Stimulated activated CD8-positive, alpha-beta memory T cell treated with anti-CD3 and anti-CD28 coated beads, Interleukin-2, amount 100 ng/mL, for 48 hours (primary cell): ENCODE measurements at places on chromosomes 7 and 10.

DNA sequence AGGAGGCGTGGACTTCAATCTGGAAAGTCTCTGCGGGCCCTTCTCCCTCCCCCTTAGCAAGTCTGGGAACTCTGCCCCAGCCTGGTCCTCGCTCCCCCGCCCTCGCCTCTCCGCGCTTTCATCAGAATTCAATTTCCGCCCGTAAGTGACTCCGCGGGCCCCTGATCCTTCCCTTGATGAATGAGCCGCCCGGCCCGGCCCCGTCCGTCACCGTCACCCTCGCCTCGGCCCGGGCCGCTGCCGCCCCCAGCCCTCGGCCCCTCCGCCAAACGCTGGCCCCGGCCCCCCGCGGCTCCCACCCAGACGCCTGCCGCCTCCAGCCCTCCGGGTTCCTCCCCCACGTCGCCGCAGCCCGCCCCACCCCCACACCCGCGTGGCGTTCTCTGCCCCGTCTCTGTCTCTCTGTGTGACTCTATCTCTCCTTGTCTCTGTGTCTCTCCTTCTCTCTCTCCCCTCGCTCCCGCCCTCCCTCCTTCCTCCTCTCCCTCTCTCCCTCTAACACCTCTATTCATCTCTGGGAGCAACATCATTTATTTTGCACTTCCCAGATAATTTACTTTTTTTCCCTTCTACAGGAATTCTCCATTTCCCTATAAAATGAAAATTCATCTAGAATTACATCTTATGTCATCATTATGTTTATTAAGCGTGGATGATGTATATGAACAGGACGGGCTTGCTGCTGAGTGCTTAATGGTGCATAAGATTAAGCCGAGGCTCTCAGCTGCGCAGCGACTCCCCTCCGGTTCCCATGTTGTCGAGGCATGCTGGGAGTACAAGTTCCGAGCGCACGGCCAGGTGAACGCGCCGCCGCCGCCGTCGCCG lies 91.2 kb upstream of the PAX2 start:
- DNase-seq = peak; percentile 26

GRCh38 chr7:150891740-150892139 lies 39.4 kb downstream of the AOC1 start:
- DNase-seq = no peak

DNA sequence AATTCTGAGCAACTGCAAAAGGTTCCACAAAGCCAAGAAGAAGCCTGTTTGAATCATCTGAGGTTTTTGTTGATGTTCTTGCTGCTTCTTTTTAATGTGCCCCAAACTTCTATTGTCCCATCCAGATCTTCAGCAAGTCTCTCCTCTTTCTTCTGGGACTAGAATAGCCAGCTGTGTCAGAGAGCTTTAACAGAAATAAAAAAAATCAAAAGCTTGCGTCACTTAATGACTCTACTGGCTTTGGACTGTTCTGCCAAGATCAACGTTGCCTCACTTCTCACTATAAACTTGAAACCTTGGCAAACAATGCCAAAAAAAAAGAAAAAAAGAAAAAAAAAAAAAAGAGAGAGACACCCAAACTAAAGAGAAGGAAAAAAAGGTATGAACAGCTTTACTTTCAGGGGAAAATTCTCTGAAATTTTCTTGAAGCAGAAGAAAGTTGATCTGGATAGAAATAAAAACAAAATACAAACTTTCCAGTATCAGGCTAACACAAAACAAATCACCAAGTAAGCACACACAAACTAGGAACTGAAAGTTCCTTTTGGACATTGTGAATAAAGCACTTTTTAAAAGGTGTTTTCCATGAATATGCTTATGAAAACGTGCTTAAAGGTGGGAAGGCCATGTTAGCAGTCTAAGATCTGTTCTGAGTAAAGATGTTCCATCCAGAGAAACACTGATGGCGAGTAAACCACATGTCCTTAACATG lies 14.8 kb downstream of the USP54 start:
- DNase-seq = no peak

- no peak for DNase-seq
Observed at GRCh38 chr10:110326351-110327032, 21.8 kb upstream of the SMNDC1 start.

- DNase-seq = no peak
Observed at GRCh38 chr10:72058989-72059842, 29.1 kb downstream of the SPOCK2 start.

- no peak for DNase-seq
Observed at GRCh38 chr7:50285269-50285668, 19.2 kb upstream of the IKZF1 start.

DNA sequence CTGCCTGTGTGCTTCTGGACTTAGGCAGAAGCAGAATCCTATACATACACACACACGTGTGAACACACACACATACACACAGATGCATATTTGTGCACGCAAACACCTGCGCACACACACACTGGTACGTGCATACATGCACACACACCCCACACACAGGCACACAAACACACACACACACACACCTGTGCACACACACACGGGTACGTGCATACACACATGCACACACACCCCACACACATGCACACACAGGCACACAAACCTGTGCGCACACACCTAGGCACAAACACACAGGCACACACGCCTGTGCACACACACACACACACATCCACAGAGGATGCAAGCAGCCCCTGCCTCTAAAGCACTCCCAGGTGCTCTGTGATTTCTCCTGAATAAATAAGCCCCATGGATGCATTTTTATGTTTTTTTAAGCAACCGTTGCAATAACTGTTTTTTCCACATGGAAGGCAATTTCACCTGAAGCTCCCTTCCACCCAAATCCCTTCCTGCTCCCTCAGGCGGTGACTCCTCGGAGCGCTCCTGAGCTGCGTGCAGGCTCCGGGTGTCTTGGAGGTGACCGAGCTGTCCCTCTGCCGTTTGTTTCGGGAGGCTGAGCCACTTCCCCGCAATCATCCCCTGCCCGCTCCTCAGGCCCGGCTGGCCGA lies 41.5 kb upstream of the PDGFA start:
- no peak for DNase-seq
